ENCODE measurements at places on chromosomes 6 and 20. TPM values are rescaled to one million over a fixed set of nuclear protein-coding genes. Genes with fewer than 3 reads are reported as not detected.
A peak's percentile ranks its signal among the peaks of the same experiment; 100 is the strongest.

DNA sequence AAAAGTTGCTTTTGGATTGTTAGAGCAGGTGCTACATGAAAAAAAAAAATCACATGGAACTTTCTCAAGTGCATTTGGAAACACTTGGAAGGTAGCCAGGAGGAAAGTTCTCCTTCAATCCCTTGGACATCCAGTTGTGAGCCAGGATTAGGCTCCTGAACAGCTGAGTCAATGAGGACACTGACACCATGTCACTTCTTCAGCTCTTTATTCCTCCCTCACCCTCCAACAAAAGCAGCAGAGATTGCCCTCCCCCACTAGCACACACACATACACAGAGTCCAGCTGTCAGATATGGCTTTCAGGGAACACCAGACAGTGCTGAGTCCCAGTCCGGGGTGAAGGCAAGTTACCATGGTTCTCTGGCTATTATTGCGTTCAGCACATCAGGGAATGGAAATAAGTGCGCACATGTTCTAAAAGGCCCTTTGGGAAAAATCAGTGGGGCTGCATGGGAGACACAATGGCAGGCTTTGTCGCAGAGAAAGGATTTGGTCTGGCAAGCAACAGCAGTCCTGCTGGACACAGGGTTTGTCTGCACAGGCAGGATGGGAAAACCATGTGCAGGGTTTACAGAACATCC, 124.7 kb upstream of the MARCKS start:
- DNase-seq: no peak

GRCh38 chr6:149864578-149865535, 698 bp upstream of the LRP11 start:
- DNase-seq: peak; percentile 41

LY86 gene
- total RNA-seq: not detected

- no peak for DNase-seq
Measured at GRCh38 chr6:158047127-158047518, 65.5 kb downstream of the SYNJ2 start.

GRCh38 chr20:56986476-56986875, 280.0 kb downstream of the BMP7 start:
- no peak for DNase-seq

OLIG3 gene
- total RNA-seq: not detected

- DNase-seq: no peak
Measured at GRCh38 chr6:136611746-136612145, 61.5 kb upstream of the MAP7 start.
